ENCODE measurements at places on chromosomes 3 and 15.

- peak; percentile 83 for DNase-seq
Measured at GRCh38 chr15:90915808-90916440, 12.8 kb downstream of the MAN2A2 start.

- no peak for DNase-seq
Measured at GRCh38 chr15:98443526-98443925, 204.8 kb upstream of the IGF1R start.

DNA sequence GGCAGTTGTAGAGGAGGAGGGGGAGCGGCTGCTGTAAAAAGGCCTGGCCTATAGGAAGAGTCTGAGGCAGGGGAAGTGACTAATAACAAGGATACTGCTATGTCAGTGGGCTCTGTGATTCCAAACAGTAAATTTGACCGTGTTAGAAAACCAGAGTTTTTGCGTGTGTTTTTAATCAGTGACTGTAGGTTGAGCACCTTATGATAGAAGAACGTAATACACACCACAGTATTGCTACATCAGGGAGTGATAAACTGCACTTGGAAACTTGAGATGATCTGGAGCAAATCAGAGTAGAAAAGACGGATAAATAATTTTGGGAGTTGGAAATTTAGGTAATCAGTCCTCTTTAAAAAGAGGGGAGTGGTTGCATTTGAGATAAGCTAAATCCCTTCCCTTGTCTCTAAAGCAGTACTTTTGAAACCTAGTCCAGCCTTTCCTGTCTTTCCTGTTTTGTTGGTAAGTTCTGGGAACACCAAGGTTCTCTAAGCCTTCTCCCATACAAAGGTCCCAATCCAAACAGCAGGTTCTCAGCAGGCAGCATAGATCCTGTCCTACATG is 130.5 kb upstream of the NR2E3 start:
- DNase-seq: no peak

DNA sequence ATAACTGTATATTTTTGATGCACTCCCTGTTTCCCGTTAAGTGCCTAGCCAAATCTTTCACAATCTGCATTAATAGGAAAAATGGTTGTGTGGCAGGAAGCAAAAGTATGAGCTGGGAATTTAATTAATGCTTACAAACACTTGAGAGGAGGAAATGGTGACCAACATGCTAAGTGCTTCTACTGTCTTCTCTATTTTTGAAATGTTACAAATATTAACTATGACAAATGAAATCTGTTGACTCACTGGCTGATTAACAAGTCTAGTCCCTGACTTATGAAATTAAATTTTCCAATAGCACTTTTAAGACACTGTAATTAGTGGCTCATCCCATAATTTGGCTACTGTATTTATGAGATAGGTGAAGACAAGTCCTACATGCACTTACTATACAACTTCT is 446.9 kb upstream of the DPPA4 start:
- DNase-seq: no peak

DNA sequence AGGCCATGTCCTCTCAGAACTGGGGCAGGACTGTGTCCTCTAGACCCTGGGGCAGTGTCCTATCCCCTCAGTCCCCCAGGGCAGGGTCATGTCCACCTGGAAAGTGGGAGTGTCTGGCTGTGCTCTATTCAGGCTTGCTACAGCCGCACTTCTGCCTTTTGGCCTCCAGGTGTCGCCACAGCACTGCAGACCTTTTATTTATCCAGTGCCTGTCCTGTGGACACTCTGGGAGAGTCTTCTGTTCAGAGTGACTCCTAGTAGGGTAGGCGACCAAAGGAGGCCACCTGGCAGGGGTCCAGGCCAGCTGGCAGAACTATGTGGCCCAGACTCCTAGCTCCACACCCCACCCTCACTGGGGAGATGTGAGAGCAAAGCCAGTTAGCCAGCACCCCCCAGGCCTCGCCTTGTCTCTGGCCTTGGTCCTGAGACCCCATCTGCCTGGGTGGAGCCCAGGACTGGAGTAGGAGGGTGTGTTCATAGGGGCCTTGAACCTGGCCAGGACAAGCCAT is 3.9 kb downstream of the TMIE start:
- DNase-seq: peak; percentile 79

- no peak for DNase-seq
Measured at GRCh38 chr3:136952292-136952691, 5.5 kb upstream of the IL20RB start.
